ENCODE measurements at places on chromosomes 4 and X. TPM values are rescaled to one million over a fixed set of nuclear protein-coding genes. Genes with fewer than 3 reads are reported as not detected.

Gene PAGE5
- total RNA-seq: not detected

Gene SHROOM2
- total RNA-seq: 0.64 TPM

Gene NXF2
- not detected for total RNA-seq

Gene EXOSC9
- total RNA-seq: 87.3 TPM

Gene MAGEC1
- not detected for total RNA-seq

Gene FRMPD4
- not detected for total RNA-seq

Gene SATL1
- not detected for total RNA-seq

Gene PAGE4
- total RNA-seq: not detected

Gene MTTP
- not detected for total RNA-seq
